AG04450 (cell line): ENCODE measurements at places on chromosomes 7 and 10.

- DNase-seq, result no peak
Measured at GRCh38 chr10:1368842-1369171, 312.6 kb downstream of the WDR37 start.

- DNase-seq, result no peak
Measured at GRCh38 chr7:66348531-66348930, 143.4 kb downstream of the TPST1 start.

DNA sequence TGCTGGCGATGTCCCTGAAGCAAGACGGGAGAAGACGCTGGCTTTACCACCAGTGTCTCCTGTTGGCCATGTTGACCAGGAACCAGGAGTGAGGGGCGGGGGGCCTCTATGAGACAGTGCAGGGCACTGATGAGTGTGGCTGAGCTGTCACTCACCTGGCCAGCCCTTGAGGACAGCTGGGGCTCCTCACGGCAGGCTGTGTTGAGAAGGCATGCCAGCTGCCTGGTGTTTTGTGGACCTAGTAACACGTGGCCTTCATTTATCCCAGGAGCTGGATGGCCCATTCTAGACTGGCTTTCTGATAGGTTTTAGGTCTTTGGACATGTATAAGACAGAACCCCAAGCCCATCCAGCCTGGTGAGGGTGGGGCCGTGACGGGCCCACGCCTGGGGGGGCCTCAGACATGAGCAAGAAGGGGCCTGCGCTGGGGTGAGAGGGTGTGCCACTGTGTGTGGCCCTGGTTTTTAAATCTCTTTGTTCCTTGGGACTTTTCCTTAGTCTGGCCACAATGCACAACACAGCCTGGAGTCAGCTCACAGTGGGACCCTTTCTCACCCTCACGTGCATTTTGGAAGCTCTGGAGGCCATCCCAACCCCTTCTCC is 10.5 kb downstream of the RHBDD2 start:
- no peak for DNase-seq

DNA sequence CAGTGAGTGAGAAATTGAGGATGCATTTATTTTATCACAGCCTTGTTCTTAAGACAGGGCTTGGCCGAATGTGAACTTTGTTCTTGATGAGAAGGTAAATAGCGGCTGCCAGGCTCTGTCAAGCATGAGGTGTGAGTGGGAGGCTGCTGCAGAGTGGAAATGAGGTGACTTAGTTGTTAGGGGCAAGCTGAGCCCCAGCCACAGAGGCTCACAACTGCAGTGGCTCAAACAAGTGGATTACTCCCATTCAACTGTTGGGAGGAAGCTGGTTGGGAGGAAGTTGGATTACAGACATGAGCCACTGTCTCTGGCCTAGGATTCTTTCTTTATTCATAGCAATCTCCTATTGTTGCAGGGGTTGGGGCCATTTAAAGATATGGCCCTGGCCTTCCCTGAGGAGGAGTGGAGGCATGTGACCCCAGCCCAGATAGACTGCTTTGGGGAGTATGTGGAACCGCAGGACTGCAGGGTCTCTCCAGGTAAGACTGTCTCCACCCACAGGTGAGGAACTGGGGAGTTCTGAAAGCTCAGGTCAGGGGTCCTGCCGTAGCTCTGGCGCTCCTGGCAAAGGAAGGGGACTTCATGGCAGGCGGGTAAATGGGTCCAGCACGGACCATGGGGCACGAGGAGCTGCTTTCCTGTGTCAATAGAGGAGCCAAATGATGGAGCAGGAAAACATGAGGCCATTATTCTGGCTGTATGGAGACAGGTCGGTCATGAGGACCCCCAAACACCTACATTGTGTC is 7.1 kb downstream of the ZSCAN25 start:
- DNase-seq, result no peak

- no peak for DNase-seq
Measured at GRCh38 chr7:130649004-130649790, 19.4 kb downstream of the COPG2 start.

DNA sequence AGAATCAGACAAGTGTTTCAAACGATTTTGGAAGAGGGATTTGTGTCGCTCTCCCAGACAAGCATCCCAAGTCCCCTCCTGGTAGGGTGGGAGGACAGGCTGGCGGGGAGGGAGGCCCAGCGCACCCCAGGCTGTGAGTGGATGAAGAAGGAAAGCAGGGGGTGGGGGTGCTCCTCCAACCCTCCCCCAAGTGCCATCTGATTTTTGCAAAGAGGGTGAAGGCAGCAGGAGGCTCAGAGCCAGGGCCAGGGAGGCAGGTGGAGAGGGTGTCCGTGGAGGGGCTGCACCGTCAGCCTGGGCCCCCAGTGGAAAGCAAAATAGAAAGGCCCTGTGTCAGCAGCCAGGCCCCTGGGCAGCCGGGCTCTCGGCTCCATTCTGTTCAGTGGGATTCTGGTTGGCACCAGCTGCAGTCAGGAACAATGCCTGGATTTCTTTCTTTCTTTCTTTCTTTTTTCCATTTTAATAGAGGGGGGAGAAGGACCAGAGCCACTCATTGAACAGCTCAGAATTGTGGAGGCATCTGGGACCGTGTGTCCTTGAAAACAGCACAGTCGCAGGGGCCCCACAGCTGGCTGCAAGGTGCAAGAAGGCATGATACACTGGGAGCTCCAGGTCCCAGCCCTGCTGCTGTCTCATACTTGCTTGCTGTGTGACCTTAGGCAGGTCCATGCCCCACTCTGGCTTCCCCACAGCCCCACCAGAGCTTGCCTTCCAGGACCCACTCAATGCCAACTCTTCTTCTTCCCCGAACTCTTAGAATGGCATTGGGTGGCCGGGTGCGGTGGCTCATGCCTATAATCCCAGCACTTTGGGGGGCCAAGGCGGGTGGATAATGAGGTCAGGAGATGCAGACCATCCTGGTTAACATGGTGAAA is 7.1 kb upstream of the ZMIZ1 start:
- DNase-seq, result no peak

DNA sequence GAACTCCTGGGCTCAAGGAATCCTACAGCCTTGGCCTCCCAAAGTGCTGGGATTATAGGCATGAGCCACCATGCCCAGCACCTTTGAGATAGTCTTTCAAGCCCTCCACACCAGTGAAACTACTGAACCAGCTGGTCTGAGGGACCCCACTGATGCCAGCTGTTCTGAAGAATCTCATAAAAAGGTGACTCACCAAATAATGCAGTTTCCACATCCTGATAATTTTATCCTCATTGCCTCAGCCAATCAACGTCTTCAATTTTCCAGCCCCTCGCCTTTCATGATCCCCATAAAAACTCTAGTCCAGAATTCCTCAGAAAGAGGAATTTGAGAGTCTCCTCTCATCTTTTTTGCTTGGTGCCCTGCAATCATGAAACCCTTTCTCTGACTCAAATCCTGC is 1691.6 kb upstream of the LRRTM3 start:
- DNase-seq, result no peak

- no peak for DNase-seq
Measured at GRCh38 chr7:101860316-101861217, 43.1 kb downstream of the CUX1 start.

GRCh38 chr7:22969010-22969431 is 44.9 kb downstream of the HYCC1 start:
- DNase-seq, result no peak

GRCh38 chr7:828793-829561 is 3.3 kb upstream of the SUN1 start:
- no peak for DNase-seq

GRCh38 chr10:124721330-124722045 is 22.7 kb downstream of the FAM53B start:
- no peak for DNase-seq

DNA sequence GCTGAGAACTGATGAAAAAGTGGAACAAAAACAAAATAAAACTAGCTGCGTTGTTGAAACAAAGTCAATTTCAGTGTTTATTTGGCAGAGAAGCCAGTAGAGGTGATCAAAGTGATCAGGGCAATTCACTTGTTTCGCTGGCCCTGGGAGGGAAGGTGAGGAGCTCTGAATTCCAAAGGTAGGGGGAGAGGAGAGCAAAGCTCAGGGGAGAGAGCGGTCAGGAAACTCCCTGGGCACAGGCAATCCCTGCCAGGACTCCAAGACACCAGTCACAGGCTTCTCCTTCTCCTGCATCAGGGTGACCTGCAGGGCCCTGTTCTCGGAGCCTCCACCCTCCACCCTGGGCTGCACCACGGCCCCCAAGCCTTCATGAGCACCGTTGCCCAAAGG is 6.8 kb upstream of the KIAA1217 start:
- DNase-seq, result no peak

DNA sequence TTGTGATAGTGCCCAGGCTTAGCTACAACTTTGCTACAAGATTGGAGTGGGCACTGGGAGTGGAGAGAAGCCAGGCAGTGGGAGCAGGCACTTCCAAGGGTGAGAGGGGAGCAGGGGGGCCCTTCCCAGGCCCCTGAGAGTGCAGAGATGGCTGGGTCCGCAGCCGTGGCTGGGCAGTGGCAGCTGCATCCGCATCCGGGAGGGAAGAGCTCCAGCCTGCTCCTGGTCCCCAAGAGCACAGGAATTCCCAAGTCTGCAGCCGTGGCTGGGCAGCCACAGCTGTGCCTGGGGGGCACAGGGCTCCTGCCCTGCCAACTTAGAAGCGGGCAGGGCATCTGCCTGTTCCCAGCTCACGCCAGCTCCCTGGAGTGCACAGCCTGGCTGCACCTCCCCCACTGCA is 124.1 kb upstream of the POM121L12 start:
- no peak for DNase-seq

- no peak for DNase-seq
Measured at GRCh38 chr7:74516214-74516613, 62.5 kb downstream of the GTF2IRD1 start.

DNA sequence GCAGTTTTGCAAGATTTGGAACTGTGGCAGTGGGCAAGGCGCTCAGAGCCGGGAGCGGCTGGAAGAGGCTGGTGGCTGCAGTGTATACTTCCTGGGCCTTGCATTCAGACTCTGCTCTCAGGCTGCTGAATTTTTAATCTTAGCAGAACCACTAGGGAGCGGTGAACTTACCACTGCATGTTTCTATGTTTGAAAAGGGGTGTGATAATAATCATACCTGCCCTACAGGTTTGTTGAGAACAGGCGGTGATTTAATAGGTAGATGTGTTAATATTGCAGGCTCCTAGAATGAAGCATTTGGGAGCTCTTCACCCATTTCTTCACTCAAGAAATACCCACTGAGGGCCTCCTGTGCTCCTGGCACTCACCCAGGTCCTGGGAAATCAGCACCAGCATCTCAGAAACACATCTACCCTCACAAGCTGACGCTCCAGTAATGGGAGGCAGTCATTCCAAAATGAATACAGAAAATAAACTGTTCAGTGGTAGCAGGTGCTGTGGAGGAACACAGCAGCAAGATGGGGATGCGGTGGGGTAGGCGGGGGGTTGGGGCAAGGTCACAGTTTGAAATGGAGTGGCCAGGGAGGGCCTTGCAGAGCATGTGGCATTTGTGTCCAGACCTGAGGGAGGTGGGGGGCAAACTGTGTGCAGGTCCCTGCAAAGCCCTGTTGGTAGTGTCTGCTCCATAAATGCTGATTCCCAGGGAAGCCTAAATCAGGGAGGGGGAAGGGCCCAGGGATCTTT is 41.0 kb downstream of the VWA2 start:
- no peak for DNase-seq

DNA sequence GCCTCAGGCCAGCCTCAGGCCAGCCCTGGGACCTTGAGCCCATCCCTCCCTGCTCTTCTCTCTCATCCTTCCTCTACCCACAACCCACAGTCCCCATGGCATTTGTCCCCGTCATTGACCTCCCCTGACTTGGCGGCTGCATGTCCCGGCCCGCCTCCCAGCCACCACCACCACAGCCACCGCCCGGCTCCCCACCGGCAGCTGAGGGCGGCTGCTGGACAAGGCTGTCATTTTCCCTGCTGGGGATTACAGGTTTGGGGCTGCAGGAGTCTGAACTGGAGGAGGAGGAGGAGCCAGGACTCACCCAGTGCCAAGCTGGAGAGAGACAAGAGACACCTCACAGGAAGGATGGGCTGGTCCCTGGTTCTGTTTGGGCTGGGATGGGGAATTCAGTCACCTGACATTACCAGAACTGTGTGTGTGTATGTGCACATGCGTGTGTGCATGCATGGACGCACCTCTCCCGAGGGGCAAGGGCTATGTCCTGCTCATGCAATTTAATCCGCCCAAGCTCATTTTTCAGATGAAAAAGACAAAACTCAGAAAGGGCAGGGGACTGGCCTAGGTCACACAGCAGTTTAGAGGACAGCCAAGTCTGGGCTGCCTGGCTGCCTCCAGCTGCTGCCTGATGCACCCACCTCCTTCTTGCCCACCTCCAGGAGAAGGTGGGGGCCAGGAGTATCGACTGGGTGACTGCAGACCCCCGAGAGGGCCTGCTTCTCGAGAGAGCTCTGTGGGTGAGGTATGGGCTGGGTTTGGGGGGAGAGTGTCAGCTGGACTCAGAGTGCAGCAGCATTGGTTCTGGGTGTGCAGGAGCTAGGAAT is 113.1 kb downstream of the ZMIZ1 start:
- DNase-seq, result no peak

DNA sequence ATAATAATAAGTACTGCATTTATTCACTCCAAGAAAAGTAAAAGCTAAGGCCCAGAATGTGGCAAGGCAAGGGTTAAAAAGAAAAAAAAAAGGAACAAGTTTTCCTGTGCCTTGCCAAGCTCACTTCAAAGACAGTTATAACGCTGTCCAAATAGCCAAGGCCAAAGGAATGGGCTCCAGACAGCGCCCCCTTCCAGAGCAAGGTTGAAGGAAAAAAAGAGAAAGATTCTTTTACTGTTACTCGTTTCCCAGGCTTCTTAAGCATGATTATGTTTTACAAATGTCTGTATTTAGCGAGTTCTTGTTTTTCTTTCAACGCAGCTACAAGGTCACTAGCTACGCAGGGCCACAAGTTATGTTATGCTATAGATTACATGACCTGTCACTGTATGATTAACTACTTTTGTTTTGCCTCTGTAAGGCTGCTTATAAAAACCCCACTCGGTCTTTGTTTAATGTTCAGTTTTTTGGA is 9.1 kb upstream of the EIF4H start:
- no peak for DNase-seq

DNA sequence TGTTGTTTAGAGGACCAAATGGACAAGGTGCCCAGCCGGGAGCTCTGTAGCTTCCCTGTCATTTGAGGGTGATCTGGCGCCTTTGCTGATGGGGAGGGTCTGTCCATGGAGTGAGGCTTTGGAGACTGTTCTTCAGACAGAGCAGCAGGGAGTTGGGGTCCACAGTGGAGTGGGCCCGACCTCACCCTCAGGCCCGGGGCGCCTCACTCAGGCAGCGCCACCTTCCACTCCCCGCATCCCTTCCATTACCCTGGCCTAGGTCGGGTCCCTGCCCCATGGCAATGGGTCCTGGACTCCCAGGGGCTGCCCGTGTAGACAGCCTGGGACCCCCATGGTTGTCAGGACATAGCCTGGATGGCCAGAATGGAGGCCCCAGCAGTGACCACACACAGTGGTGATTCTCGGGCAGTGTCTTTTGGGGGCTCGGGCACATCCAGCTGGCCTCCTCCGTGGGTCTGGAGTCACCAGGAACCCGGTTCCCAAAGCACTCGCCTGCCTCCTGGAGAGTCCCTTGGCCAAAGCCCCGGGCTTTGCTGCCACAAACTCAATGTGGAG is 38.5 kb downstream of the TCERG1L start:
- DNase-seq, result no peak

DNA sequence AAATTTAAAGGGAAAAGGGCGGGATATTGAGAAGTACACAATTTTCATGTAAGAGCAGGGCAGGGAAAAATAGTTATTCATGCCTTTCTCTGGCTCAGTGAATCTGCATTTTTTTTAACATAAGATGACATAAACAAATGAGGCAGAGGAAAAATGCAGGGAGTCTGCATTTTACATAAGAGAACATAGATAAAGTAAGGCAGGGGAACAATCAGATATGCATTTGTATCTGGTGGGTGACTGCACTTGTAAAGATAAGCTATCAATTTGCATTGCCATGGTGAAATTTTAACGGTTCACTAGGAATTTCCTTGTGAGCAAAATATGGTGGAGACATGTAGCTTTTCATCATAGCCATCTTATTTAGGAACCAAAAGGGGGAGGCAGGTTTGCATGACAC is 33.5 kb downstream of the ALOX5 start:
- no peak for DNase-seq
